ENCODE measurements at places on chromosomes 2 and 18. TPM values are rescaled to one million over a fixed set of nuclear protein-coding genes. Genes with fewer than 3 reads are reported as not detected.

- no peak for DNase-seq
Measured at GRCh38 chr2:6524691-6525474, 340.8 kb downstream of the CMPK2 start.

DNA sequence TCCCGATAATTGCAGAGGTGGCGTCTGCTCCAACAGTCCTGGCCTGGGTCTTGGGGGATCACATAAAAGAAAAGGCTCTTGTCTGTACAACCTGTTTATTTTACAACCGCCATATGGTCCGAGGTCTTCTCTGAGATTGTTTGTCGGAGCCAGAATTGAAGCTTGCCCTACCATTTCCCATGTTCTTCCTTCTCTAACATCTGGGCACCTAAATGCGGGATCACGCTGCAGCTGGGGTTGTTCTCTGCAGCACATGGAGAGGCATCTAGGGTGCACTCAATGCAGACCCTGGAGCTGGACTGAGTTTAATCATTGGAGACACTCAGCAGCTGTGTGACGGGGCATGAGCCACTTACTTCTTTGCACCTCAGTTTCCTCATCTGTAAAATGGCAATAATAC, 107.7 kb downstream of the ACKR3 start:
- no peak for DNase-seq

AQP12A gene
- not detected for total RNA-seq

- DNase-seq = no peak
Measured at GRCh38 chr2:239276851-239277250, 124.0 kb downstream of the HDAC4 start.

ANKRD62 gene
- total RNA-seq = 25.5 TPM

GRCh38 chr18:39701839-39702238, 2136.2 kb upstream of the CELF4 start:
- DNase-seq = no peak

GAD1 gene
- 46.0 TPM for total RNA-seq
